Activated CD8-positive, alpha-beta T cell treated with anti-CD3 and anti-CD28 coated beads, Interleukin-2, amount 10 ng/mL, durations not matched to agents 7 days and 5 days (primary cell): ENCODE measurements at places on chromosomes 1 and 21. TPM values are rescaled to one million over a fixed set of nuclear protein-coding genes. Genes with fewer than 3 reads are reported as not detected.

Gene LAMC2
- not detected for total RNA-seq

Gene DEPDC1
- total RNA-seq: 28.7 TPM

Gene S100A1
- not detected for total RNA-seq

Gene NUP210L
- total RNA-seq: 0.08 TPM

Gene LDLRAD1
- not detected for total RNA-seq

Gene NOTCH2
- 77.5 TPM for total RNA-seq

Gene NPHP4
- total RNA-seq: 15.6 TPM
